ENCODE measurements at places on chromosomes 2 and 18. TPM values are rescaled to one million over a fixed set of nuclear protein-coding genes. Genes with fewer than 3 reads are reported as not detected.

ICOS gene
- total RNA-seq, result not detected

KIAA2012 gene
- total RNA-seq, result not detected

POTEC gene
- total RNA-seq, result not detected

ZBTB7C gene
- not detected for total RNA-seq

RNF125 gene
- total RNA-seq, result 4.8 TPM

RPS27A gene
- 954 TPM for total RNA-seq

SPDYA gene
- 0.33 TPM for total RNA-seq

SPEG gene
- total RNA-seq, result 1.4 TPM

PRKAG3 gene
- total RNA-seq, result not detected

ACTG2 gene
- total RNA-seq, result 0.67 TPM

NT5C1B gene
- total RNA-seq, result not detected

COL4A3 gene
- total RNA-seq, result not detected

IL36B gene
- total RNA-seq, result not detected

C2orf78 gene
- not detected for total RNA-seq
